ENCODE measurements at places on chromosomes 13 and 19.

- no peak for DNase-seq
Measured at GRCh38 chr19:53782698-53783097, 41.4 kb downstream of the NLRP12 start.

GRCh38 chr19:16417660-16418596, 53.8 kb downstream of the EPS15L1 start:
- DNase-seq = peak; percentile 7

- DNase-seq = no peak
Measured at GRCh38 chr19:34468409-34468808, 13.1 kb upstream of the WTIP start.

DNA sequence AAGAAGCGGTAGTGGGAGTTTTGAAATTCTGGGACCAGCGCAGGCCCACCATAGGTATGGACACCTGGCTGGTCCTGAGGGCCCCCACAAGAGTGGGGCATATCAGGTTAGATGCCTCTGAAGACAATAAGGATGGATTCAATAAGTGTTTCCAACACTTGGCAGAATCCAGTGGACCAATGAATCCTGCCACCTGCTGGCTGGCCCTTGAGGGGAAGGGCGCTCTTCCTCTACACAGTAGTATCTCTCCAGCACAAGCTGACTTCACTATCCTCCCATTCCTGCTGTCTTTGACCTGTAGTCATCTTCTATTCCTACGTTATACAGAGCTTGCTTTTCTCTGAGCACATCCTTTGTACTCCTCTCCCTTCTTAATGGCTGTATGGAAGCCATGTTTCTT, 199.7 kb upstream of the TSHZ3 start:
- DNase-seq = no peak

DNA sequence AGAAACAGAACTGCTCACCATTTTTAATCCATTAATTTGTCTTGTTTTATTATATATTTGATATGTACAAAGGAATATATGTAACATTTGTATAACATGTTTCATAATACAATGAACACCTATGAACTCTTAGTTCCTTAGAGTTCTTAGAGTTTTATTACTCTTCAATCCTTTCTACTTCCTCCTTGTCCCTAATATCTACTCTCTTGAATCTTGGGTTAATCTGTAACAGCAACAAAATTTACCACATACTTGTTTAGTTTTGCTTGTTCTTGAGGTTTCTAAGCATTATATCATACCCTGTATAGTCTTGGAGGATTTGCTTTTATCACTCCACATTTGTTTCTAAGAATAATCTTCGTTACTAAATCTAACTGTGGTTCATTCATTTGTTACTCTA, 151.4 kb downstream of the PDS5B start:
- no peak for DNase-seq

DNA sequence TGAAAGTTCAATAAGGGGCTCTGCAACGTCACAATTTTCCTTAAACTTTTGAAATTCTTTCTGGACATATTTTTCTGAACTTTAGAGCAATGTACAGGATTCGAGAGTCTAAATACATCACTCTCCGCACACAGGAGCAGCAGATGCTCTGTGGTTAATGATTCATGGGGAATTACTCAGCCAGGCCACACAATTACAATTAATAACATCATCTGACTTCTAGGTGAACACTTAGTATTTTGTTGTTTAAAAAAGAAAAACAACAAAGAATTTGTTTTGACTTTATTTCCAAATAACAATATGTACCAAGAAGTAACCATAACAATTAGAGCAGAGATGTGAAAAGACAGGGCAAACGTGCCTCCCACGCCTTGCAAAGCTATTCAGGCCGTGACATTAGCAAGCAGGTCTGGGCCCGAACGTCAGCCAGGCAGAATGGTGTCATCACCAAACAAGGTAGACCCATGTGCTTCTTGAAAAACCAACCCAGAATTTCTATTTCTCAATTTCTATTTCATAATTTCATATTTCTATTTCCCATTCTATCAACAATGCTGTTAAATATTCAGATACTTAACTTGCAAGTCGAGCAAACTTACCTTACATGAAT, 236.3 kb downstream of the COL4A1 start:
- no peak for DNase-seq

GRCh38 chr13:39895254-39895653, 239.8 kb downstream of the COG6 start:
- DNase-seq = no peak

GRCh38 chr13:110220471-110220870, 86.5 kb downstream of the COL4A1 start:
- DNase-seq = no peak

GRCh38 chr13:23146811-23147625, 33.8 kb upstream of the SGCG start:
- no peak for DNase-seq

GRCh38 chr13:30608364-30608763, 9.4 kb upstream of the USPL1 start:
- DNase-seq = no peak

DNA sequence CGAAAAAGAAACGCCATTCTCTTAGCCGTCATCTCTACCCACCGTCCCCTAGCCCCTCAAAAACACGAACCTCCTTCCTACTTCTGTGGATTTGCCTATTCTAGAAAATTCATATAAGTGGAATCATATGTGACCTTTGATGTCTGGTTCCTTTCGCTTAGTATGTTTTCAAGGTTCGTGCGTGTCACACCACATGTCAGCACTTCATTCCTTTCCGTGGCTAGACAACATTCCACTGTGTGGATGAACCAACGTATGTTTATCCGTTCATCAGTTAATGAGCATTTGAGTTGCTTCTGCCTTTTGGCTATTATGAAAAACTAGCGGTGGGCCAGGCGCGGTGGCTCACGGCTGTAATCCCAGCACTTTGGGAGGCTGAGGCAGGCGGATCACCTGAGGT, 14.0 kb upstream of the PPP1R12C start:
- no peak for DNase-seq

- no peak for DNase-seq
Measured at GRCh38 chr13:70237131-70237530, 128.9 kb upstream of the KLHL1 start.

GRCh38 chr19:18063463-18063862, 23.3 kb downstream of the IL12RB1 start:
- no peak for DNase-seq

DNA sequence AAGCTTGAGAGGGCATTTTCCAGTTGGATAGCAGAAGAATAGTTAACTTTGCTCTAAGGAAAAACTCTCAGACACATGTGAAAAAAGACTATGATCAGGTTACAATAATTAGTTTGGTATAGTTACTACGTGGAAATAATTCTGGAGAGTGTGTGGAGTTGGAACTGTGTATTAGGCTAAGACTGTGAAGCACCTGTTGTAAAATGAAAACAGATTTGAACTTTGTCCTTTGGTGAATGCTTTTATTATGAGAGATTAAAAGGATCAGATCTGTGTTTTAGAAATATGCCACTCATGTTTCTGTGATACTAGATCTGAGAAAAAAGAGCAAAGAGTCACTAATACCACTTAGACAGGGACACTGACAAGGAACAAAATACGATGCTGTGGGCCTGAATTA, 807.5 kb upstream of the ATXN8OS start:
- DNase-seq = no peak

- no peak for DNase-seq
Measured at GRCh38 chr19:5892772-5893275, 10.8 kb downstream of the NDUFA11 start.

GRCh38 chr13:73721571-73721970, 412.6 kb downstream of the KLF12 start:
- DNase-seq = no peak

- peak; percentile 29 for DNase-seq
Measured at GRCh38 chr13:34124666-34125306, 306.8 kb downstream of the RFC3 start.

- no peak for DNase-seq
Measured at GRCh38 chr19:47253467-47253881, 2.9 kb upstream of the CCDC9 start.

DNA sequence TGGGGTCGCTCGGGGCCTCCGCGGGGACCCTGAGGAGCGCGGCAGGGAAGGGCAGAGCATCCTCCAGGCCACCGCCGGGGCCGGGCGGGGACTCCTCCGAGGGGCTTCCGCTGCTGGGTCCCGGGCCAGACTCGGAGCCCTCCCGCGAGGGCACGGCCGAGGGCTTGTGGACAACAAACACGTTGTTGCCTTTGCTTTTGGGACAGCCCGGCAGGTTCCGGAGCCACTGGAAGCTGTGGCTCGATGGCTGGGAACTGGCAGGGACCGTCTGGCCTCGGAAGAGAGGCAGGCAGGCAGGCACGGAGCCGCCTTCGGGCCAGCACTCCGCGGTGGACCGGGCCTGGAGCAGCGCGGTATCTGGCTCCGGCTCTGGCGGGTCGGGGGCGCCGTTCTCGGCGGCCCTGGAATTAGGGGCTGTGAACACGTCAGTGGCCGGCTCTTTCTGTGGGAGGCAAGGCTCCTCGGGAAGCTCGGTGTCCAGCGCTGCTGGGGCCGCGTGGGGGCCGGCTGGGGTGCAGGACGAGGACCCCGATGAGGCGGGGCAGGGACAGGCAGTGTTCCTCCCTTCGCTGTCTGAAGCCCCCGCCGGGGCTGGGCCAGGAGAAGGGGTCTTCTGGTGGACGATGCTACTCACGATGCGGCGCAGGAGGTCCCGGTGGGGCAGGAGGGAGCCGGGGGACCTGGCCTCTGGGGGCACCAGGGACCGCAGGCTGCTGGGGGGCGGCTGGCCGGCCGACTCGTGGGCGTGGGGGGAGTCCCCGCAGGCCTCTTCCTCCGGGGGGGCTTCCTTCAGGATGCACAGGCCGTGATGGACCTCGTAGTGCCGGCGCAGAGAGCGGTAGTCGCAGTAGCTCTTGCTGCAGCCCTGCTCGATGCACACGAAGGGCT, 27.6 kb downstream of the ZNF541 start:
- no peak for DNase-seq

DNA sequence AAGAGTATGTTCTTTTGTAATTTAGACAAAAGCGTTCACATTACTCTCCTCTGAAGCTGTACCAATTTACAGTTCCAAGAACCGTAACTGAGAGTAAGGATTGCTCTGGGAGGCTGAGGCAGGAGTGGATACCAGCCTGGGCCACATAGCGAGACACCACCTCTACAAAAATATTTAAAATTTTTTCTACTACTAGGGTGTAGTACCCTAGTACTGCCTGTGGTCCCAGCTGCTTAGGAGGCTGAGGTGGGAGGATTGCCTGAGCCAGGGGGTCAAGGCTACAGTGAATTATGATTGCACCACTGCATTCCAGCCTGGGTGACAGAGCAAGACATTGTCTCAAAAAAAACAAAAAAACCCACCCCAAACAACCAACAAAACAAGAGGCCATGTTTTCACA, 12.1 kb upstream of the CYP2A6 start:
- no peak for DNase-seq

DNA sequence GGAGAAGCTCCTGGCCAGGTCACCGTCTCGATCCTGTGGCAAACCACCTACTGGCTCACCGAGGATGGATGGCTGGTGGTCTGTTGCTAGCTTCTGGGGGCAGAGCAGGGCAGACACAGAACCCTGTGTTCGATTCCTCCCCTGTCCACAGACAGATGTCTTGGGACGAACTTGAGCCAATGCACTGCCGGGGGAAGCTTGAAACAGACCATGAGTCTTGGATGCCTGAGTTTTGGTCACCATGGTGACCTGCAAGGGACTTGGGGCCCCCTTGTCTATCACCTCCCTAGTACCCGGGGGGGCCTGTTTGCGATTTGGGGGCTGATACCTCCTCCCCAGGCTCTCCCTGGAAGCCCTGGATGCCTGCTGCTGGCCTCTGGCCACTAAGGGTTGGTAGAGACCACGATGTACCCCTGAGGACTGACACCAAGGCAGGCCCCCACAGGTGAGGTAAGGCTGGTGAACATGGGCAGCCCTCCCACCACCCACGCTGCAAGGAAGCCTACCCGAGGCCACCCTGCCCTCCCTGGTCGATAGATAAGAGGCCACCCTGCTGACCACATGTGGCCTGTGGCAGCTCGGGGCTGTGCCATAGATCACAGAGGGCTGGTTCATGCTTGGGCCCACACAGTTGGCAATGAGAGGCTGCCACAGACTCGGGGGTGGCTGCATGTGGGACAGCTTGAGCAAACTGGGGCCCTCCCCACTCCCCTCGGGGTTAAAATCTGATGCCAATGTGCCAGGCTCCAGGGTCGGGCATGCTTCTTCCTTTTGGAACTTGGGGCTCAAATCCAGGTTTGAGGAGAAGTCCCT, 10.7 kb downstream of the IQCN start:
- no peak for DNase-seq

- no peak for DNase-seq
Measured at GRCh38 chr13:31225998-31226675, 26.4 kb downstream of the B3GLCT start.

- no peak for DNase-seq
Measured at GRCh38 chr19:40588110-40588854, 11.6 kb downstream of the SHKBP1 start.

DNA sequence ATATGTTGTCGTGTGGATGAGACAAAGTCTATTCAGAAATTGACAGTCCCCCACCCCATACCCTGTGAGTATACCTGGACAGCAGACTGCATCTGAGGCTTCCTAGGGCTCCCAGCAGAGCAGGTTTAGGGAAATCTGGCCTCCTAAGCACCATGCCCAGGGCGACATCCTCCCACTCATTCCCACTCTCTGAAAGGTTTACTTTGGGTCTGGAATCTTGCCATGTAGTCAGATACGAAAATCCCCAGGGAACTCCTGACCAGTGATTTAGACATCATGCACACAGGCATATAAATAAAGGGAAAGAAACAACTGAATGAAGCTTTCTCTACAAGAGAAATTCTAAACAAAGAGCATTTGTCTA, 717 bp upstream of the NALCN start:
- peak; percentile 35 for DNase-seq

DNA sequence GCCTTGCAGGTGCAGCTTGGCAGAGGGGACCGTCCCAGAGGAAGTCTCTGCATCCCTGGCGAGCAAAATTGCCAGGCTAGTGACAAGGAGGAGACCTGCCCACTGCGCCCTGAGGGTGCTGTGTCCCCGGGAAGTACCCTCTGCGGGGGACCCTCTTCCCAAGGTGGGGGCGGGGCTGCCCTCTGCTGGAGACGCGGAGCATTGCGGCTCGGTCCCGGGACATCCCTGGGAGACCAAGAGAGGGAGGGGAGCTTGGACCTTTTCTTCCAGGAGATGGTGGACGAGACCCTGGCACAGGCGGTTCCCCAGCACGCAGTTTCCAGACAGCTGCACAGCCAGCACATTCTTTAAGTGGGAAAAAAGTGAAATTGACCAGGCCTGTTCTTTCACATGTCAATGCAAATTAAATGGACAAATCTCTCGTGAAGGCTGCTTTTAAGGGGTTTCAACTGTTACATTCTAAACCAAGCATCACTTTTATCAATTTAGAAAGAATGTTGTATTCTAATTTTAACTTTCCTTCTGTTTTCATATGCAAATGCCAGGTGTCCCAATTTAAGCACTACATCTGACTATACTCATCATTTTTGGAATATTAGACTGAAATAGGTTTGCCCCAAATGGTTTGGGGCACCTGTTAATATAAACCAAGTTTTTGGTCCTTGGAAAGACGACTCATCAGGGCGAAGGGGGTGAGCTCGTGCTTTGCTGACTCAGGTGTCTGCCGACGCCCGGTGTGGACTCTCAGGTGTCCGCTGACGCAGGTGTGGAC, 60.7 kb downstream of the MCF2L start:
- DNase-seq = peak; percentile 41

- DNase-seq = no peak
Measured at GRCh38 chr13:77457966-77458365, 77.5 kb upstream of the SCEL start.

GRCh38 chr19:46155237-46155636, 7.2 kb downstream of the IGFL2 start:
- no peak for DNase-seq

Data from NCI-H1105 (cell line).